ENCODE measurements at places on chromosomes 2 and 18. TPM values are rescaled to one million over a fixed set of nuclear protein-coding genes. Genes with fewer than 3 reads are reported as not detected.

RGPD3 gene
- 0.06 TPM for total RNA-seq

L3MBTL4 gene
- total RNA-seq, result 2.8 TPM

TGFA gene
- total RNA-seq, result 6.6 TPM

MERTK gene
- 0.57 TPM for total RNA-seq

RAMP1 gene
- 12.9 TPM for total RNA-seq

BARD1 gene
- 20.8 TPM for total RNA-seq

IL1F10 gene
- total RNA-seq, result not detected

VWC2L gene
- not detected for total RNA-seq

CDKL4 gene
- 0.63 TPM for total RNA-seq

MTIF2 gene
- 68.4 TPM for total RNA-seq

CNRIP1 gene
- total RNA-seq, result 26.1 TPM

TOGARAM2 gene
- not detected for total RNA-seq

EML6 gene
- 2.1 TPM for total RNA-seq

SLC25A52 gene
- not detected for total RNA-seq

TSPYL6 gene
- not detected for total RNA-seq

TMEM247 gene
- total RNA-seq, result not detected

CDH20 gene
- not detected for total RNA-seq

SERPINB10 gene
- 1.5 TPM for total RNA-seq

HOXD12 gene
- not detected for total RNA-seq

Data from Daoy (cell line).